ENCODE measurements at places on chromosomes 2 and 18. TPM values are rescaled to one million over a fixed set of nuclear protein-coding genes. Genes with fewer than 3 reads are reported as not detected.

- no peaks in the 10 kb centered on the region for H3K36me3 ChIP-seq
- H3K4me3 ChIP-seq = no peak overlapping the region
- peaks cover 9% of the 10 kb centered on the region for H3K4me1 ChIP-seq
- no peaks in the 10 kb centered on the region for H3K27me3 ChIP-seq
- H3K27ac ChIP-seq = no peak overlapping the region
Observed at GRCh38 chr2:239204876-239205468, 195.8 kb downstream of the HDAC4 start.

GRCh38 chr2:133667085-133667484 lies 98.8 kb upstream of the NCKAP5 start:
- H3K27ac ChIP-seq = no peak overlapping the region
- no peak overlapping the region for H3K4me3 ChIP-seq
- no peaks in the 10 kb centered on the region for H3K36me3 ChIP-seq
- H3K27me3 ChIP-seq = no peaks in the 10 kb centered on the region
- peaks cover 9% of the 10 kb centered on the region for H3K4me1 ChIP-seq
- no peak for DNase-seq

GRCh38 chr2:78967294-78967693 lies 58.2 kb upstream of the REG3G start:
- no peak overlapping the region for H3K27ac ChIP-seq
- H3K36me3 ChIP-seq = no peaks in the 10 kb centered on the region
- no peaks in the 10 kb centered on the region for H3K4me1 ChIP-seq
- no peak for DNase-seq
- no peaks in the 10 kb centered on the region for H3K27me3 ChIP-seq

GRCh38 chr2:1591978-1592907 lies 152.1 kb downstream of the PXDN start:
- no peaks in the 10 kb centered on the region for H3K4me1 ChIP-seq
- DNase-seq = no peak
- H3K36me3 ChIP-seq = no peaks in the 10 kb centered on the region
- no peak overlapping the region for H3K4me3 ChIP-seq
- no peak overlapping the region for H3K27ac ChIP-seq

GRCh38 chr2:203626952-203627681 lies 79.3 kb upstream of the CD28 start:
- no peaks in the 10 kb centered on the region for H3K36me3 ChIP-seq
- DNase-seq = no peak
- H3K27me3 ChIP-seq = no peaks in the 10 kb centered on the region
- peaks cover 6% of the 10 kb centered on the region for H3K4me1 ChIP-seq

GRCh38 chr18:75253784-75254183 lies 43.2 kb downstream of the TSHZ1 start:
- DNase-seq = no peak
- H3K27ac ChIP-seq = no peak overlapping the region
- no peaks in the 10 kb centered on the region for H3K27me3 ChIP-seq
- H3K4me3 ChIP-seq = no peak overlapping the region

DNA sequence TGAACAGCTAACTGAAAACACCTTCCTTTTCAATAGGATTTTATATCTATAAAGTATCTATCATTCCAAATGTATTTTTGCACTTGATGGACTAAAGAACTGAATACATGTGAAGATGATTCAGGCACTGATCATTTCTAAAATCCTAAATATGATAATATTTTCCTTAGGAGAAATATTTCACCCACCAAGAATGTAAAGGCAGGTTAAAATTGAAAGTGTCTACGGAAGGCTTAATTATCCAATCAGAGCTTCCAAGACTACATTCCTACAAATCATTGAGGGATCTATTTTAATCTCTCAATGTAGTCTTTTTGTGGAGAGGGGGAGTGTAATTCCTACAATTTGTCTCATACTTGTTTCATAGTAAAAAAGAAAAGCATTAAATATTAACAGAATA lies 3.6 kb downstream of the GALNT3 start:
- H3K4me3 ChIP-seq = no peak overlapping the region
- H3K4me1 ChIP-seq = peaks cover 40% of the 10 kb centered on the region
- H3K27me3 ChIP-seq = no peaks in the 10 kb centered on the region
- H3K36me3 ChIP-seq = peaks cover 37% of the 10 kb centered on the region

Gene TLX2
- not detected for total RNA-seq

Gene CACNB4
- total RNA-seq = 0.33 TPM

DNA sequence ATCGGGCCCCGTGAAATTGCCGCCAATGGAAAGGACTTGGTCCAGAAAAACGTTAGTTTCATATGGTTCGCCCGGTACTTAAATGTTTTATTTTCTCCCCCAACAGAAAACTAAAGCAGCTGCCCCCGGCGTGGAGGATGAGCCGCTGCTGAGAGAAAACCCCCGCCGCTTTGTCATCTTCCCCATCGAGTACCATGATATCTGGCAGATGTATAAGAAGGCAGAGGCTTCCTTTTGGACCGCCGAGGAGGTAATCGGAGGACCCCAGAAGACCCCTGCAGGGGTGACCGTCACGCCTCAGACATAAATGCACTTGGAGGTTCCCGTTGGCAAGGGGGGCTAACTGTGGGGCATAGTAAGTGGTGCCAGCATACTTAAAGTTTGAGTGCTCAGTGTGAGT lies 742 bp downstream of the RRM2 start:
- peak overlapping the region; percentile 88 for H3K4me3 ChIP-seq
- DNase-seq = no peak
- H3K27me3 ChIP-seq = no peaks in the 10 kb centered on the region
- peaks cover 72% of the 10 kb centered on the region for H3K36me3 ChIP-seq
- H3K4me1 ChIP-seq = peaks cover 27% of the 10 kb centered on the region

GRCh38 chr2:7661502-7661901 lies 744.3 kb downstream of the RNF144A start:
- H3K36me3 ChIP-seq = no peaks in the 10 kb centered on the region
- no peaks in the 10 kb centered on the region for H3K27me3 ChIP-seq
- DNase-seq = no peak
- no peak overlapping the region for H3K4me3 ChIP-seq
- no peaks in the 10 kb centered on the region for H3K4me1 ChIP-seq
- no peak overlapping the region for H3K27ac ChIP-seq

- peak overlapping the region; percentile 66 for H3K4me3 ChIP-seq
- H3K4me1 ChIP-seq = peaks cover 17% of the 10 kb centered on the region
- no peak for DNase-seq
- H3K27me3 ChIP-seq = no peaks in the 10 kb centered on the region
- H3K36me3 ChIP-seq = peaks cover 14% of the 10 kb centered on the region
Observed at GRCh38 chr2:210195101-210195852, 24.1 kb upstream of the KANSL1L start.

Gene NYAP2
- total RNA-seq = not detected

Gene C2orf80
- total RNA-seq = not detected

DNA sequence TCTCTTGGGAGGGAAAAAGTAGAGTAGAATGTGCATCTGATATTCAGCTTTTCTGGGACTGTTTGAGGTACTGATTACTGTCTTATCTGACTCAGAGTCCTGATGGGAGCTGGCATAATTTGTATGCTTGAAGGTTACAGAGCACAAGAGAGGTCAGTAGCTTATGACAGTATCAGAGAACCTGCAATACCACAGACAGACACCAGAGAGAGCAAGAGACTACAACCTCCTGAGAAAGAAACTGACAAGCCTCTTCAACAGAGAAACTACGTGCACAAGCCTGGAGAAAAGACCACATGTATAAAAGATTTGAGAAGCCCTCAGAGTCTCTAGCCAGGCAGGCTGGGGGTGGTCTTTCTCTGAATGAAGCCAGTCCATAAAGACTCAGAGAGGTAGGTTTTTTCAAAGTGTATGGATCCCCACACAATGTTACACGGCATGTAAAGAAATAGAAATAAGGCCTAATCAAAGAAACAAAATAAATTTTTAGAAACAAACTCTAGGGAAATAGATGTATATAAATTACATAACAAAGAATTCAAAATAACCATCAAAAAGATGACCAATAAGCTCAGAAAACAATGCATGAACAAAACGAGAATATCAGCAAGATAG lies 568.3 kb downstream of the LRRTM4 start:
- H3K36me3 ChIP-seq = no peaks in the 10 kb centered on the region
- no peaks in the 10 kb centered on the region for H3K4me1 ChIP-seq
- no peak overlapping the region for H3K4me3 ChIP-seq
- no peak for DNase-seq
